ENCODE measurements at places on chromosomes 6 and 20. TPM values are rescaled to one million over a fixed set of nuclear protein-coding genes. Genes with fewer than 3 reads are reported as not detected.

The ZNF311 gene
- total RNA-seq, result 1.6 TPM

GRCh38 chr20:62980970-62981369, 25.8 kb downstream of the BHLHE23 start:
- no peak overlapping the region for H3K4me3 ChIP-seq
- no peak overlapping the region for H3K27ac ChIP-seq
- H3K27me3 ChIP-seq, result peaks cover 11% of the 10 kb centered on the region
- no peak for DNase-seq
- H3K36me3 ChIP-seq, result no peaks in the 10 kb centered on the region

- no peaks in the 10 kb centered on the region for H3K36me3 ChIP-seq
- H3K4me1 ChIP-seq, result no peaks in the 10 kb centered on the region
- H3K27me3 ChIP-seq, result no peaks in the 10 kb centered on the region
- no peak for DNase-seq
Observed at GRCh38 chr6:162258647-162259046, 468.9 kb downstream of the PRKN start.

GRCh38 chr6:111792241-111792640, 81.0 kb downstream of the FYN start:
- H3K27ac ChIP-seq, result no peak overlapping the region
- H3K4me3 ChIP-seq, result no peak overlapping the region
- H3K36me3 ChIP-seq, result no peaks in the 10 kb centered on the region

GRCh38 chr20:2210646-2211552, 84.9 kb upstream of the TGM3 start:
- no peaks in the 10 kb centered on the region for H3K27me3 ChIP-seq
- DNase-seq, result peak; percentile 60
- no peaks in the 10 kb centered on the region for H3K4me1 ChIP-seq
- no peak overlapping the region for H3K4me3 ChIP-seq
